HEK293T (cell line): ENCODE measurements at places on chromosomes 7 and 10.

GRCh38 chr7:14747701-14748100, 154.8 kb downstream of the DGKB start:
- no peak for DNase-seq

- no peak for DNase-seq
Measured at GRCh38 chr7:92674379-92674778, 84.2 kb upstream of the FAM133B start.

- DNase-seq, result no peak
Measured at GRCh38 chr7:23074443-23075261, 30.9 kb upstream of the KLHL7 start.

DNA sequence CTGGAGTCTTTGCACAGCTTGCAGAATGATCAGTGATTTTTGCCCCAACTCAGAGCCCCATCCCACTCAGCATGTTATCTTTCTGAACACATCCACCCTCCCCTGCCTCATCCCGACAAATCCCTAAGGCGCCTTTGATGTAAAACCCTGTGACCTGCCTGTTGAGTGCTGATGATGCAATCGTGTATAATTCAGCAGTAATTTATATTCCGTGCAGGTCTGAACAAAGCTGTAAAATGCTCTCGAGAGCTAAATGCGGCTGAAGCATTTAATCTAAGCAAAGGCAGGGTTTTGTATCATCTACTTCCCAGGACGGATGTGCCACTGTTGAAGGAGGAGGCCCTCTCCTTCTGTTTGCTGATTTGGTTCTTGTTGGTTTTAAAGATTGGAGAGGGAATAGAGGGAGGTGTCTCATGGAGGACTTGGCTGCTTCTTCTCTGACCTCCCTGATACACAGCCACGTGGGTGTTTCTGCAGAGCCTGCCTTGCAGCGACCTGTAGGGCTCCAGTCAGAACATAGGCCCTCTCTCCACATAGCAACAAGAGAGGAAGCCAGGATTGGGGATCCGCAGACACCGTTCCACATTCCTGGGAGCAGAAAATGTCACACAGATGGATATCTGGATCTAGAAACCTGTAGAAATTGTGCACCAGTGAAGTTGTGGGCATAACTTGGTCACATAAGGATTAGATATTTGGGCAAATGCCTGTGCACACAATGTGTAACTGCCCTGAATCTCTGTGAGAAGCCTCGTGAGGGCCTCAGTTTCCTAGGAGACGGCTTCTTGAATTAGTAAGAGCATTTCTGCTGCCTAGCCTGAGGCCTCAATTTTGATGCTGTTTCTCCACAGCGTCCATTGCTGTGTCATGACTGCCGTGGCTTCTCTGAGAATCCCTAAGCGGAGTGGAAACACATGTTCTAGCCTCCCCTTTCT, 90.2 kb upstream of the AGK start:
- DNase-seq, result peak; percentile 29

DNA sequence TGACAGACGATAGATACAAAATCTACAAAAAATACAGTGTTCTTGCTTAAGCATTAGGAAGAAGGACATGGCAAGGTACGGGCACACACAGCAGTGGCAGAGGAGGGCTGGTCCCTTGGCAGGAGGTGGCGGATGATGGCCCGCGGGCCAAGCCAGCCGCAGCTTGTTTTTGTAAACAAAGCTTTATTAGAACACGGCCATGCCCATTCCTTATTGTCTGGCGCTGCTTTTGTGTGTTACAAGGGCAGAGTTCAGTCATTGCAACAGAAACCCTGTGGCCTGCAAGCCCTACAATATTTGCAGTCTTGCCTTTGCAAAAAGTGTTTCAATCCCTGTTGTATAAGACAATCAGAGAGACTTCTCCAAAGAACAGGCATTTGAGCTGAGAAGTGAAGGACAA, 30.7 kb downstream of the FGFR2 start:
- no peak for DNase-seq

GRCh38 chr10:91708174-91708861, 75.4 kb upstream of the PPP1R3C start:
- DNase-seq, result no peak

GRCh38 chr10:126640401-126640800, 30.1 kb downstream of the C10orf90 start:
- no peak for DNase-seq

GRCh38 chr10:17693009-17693408, 49.1 kb downstream of the STAM start:
- no peak for DNase-seq

- DNase-seq, result no peak
Measured at GRCh38 chr10:70541736-70542564, 60.6 kb downstream of the PRF1 start.

- DNase-seq, result no peak
Measured at GRCh38 chr10:69655868-69656555, 26.0 kb downstream of the FAM241B start.

DNA sequence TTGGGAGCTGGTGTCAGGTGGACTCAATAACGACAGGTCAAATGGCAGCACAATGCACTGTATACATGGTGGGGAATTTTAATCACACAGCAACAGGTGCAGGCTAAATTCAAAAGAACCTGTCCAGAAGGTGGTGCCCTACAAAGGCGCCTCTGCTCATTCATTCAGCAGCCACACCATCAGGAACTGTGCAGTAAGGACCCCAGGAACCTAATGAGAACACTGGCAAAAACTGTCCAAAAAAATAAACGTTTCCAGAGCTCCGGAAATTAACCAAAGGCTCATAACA, 21.9 kb upstream of the CRYGN start:
- DNase-seq, result no peak

DNA sequence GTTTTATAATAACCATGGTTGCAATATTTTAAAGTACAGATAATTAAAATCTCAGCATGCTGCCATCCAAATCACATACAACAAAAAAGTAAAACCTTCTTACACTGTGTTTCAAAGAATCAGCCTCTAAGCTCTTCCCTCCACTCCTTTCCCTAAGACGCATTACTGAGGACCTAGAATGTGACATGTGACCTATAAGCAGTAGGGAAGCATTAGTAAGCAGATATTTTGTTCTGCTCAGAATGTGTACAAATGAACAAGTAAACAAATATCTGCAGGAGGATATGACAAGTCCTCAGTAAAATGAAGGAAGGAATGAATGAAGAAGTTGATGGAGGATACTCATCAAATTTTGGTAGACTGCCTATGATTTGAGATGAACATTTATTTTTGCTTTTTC, 49.1 kb downstream of the RAB11FIP2 start:
- DNase-seq, result no peak

- DNase-seq, result no peak
Measured at GRCh38 chr10:118449521-118449920, 107.4 kb upstream of the FAM204A start.

- no peak for DNase-seq
Measured at GRCh38 chr10:106768204-106768603, 396.3 kb downstream of the SORCS1 start.

DNA sequence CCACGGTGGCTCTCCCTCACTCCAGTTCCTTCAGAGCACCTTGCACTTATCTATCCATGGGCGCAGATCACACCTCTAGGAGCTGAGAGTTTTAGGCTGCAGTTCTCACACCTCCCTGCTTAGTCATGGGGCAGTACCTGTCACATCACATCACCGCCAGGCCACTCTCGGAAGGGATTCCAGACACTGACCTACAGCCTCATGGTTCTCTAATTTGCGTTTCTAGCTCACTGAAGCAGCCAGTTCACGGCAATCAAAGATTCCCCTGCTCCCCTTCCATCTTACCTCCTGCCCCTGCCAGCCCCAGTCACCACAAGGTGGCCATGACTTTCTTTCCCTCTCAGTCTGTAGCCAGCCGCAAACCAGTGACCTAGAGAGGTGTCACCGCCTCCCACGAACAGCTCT, 34.2 kb downstream of the ADRB1 start:
- DNase-seq, result no peak

- no peak for DNase-seq
Measured at GRCh38 chr10:133528296-133528844, 1.2 kb downstream of the CYP2E1 start.

DNA sequence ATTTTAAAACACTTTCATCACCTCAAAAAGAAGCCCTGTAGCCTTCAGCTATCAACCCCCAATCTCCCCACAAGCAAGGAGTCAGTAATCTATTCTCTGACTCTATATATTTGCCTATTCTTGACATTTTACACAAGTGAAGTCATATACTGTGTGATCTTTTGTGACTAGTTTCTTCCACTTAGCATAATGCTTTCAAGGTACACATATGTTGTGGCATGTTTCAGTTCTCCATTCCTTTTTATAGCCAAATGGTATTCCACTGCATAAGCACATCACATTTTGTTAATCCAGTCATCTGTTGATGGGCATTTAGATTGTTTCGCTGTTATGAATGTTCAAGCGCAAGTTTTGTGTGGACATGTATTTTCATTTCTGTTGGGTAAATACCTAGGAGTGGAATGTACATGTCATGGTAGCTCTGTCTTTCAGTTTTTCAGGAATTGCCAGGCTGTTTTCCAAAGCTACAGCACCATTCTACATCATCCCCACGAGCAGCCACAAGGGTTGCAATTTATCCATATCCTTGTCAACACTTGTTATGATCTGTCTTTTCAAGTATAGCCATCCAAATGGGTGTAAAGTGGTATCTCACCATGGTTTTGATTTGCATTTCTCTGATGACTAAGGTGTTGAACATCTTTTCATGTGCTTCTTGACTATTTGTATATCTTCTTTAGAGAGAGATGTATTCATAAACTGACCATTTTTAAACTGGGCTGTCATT, 405.6 kb downstream of the KCNMA1 start:
- no peak for DNase-seq

- no peak for DNase-seq
Measured at GRCh38 chr7:133369130-133369529, 116.3 kb downstream of the EXOC4 start.

DNA sequence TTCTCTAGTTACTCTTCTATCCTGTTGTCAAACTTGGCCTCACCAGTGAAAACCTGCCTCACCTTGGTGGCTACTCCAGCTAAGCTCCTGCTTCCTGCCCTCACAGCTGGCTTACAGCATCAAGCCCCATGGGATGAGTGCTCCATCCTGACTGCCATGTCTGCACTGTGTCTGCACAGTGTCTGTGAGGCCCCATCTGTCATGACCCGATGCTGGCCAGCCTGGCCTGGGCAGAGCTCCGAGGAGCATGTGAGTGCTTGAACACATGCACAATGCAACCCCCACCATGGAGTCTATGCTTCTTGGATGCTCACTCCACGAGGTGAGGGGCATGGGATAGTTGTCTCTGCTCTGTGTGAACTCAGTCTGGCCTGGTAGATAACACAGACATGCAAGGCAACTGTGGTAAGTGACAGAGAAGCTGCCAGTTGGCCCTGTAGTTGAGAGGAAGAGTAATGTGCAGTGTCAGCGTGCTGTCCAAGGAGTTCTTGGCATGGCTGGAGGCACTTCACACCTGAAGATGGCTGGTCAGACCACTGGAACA, 207.1 kb upstream of the ZNF32 start:
- DNase-seq, result no peak

DNA sequence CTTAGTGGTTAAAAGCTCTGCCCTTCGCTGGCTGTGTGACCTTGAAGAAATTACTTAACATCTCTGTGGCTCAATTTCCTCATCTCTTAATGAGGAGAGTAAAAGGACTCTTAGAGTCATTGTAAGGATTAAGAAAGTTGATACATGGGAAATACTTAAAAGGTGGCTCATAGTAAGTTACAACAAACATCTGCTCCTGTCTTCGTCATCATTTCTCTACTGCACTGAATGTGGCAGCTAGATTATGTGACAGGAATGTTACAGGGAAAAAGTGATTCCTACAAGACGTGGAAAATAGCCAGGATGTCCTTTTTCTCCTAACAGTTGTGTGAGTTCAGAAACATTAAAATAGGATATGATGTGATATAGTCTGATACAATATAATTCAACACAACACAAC, 184.7 kb downstream of the FRMD4A start:
- no peak for DNase-seq

- DNase-seq, result peak; percentile 13
Measured at GRCh38 chr7:118153551-118154177, 30.3 kb upstream of the LSM8 start.

GRCh38 chr10:116683166-116683565, 59.2 kb downstream of the HSPA12A start:
- no peak for DNase-seq

GRCh38 chr7:12137283-12137682, 73.8 kb upstream of the TMEM106B start:
- no peak for DNase-seq

DNA sequence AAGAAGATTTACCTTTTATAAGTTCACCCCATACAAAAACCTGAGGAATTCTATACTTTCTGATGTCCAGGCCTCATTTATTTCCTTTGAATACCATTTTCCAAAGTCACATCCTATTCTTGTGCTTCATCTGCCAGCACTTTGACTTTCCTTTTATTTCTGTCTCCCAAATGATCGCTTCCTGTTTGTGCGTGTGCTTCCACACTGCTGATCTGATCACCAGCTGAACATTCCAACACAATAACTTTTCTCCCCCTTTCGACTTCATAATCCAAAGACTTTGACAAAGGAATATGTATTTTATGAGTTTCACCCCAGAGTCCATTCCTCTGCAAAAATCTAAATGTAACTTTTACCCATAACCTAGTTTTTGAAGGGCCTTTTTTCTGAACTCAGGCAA, 3.1 kb downstream of the ELAPOR2 start:
- no peak for DNase-seq

DNA sequence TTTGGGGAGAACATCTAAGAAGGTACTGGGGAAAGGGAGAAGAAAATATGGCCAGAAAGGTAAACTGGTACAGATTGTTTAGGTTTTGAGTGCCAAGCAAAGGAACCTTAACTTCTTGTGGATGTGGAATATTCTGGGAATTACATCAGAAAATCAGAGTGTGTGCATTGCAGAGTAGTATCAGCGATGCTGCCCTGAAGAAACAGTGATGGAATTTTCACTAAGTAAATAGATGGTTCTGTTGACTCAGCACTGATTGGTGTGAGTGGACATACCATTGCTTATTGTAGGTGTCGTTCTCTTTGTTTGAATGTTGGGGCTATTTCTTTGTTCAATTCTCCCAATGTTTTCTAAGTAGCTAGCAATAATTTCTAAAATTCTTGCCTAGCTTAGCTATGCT, 24.4 kb upstream of the AKR1B1 start:
- DNase-seq, result no peak

DNA sequence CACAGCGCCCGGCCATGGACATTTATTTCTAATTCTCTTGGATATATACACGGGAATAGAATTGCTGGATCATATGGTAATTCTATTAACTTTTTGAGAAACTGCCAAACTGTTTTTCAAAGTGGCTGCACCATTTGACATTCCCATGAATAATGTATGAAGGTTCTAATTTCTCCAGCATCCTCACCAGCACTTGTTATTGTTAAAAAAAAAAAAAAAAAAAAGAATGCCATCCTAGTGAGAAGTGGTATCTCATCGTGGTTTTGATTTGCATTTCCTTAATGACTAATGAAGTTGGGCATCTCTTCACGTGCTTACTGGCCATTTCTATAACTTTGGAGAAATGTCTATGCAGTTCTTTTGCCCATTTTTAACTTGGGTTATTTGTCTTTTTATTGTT, 13.5 kb downstream of the CNNM2 start:
- no peak for DNase-seq
